ENCODE measurements at places on chromosomes 13 and 19.

- no peak for DNase-seq
Observed at GRCh38 chr13:105979131-105980011, 556.1 kb downstream of the EFNB2 start.

DNA sequence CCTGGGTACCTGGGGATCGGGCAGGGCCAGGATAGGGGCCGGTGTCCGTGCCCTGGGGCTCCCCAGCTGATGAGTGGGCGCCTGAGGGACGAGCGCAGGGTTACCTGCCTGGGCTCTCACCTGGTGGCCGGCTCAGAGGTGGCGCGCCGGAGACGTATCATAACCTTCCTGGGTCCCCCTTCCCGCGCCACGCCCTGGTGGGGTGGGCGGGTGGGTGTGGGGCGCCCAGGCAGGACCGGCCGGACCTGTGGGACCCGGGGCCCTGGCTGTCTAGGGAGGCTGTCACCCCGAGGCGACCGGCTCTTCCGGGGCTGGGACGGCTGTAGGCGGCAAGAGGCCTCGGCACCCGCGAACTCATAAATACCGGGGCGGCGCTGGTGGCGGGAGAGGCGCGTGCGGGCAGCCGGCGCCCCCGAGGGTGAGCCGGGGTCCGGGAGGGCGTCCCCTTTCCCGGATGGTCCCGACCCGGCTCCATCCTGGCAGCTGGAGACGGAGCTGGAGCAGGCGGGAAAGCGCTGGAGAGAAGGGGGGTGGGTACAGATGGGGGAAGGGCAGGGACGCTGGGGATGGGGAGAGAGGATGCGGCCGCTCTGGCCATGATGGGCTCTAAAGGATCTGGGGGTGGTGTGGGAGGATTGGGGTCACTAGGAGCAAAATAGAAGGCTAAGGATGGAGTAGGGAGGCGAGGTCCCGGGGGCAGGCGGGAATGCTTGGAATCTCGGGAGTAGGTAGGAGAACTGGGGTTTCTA is at the start of gene ACP7:
ACP7 (plus strand) TSS at position 386 of the 749 bp plus-strand sequence. CDS start 902 bp downstream, outside the sequence.
- DNase-seq = no peak

DNA sequence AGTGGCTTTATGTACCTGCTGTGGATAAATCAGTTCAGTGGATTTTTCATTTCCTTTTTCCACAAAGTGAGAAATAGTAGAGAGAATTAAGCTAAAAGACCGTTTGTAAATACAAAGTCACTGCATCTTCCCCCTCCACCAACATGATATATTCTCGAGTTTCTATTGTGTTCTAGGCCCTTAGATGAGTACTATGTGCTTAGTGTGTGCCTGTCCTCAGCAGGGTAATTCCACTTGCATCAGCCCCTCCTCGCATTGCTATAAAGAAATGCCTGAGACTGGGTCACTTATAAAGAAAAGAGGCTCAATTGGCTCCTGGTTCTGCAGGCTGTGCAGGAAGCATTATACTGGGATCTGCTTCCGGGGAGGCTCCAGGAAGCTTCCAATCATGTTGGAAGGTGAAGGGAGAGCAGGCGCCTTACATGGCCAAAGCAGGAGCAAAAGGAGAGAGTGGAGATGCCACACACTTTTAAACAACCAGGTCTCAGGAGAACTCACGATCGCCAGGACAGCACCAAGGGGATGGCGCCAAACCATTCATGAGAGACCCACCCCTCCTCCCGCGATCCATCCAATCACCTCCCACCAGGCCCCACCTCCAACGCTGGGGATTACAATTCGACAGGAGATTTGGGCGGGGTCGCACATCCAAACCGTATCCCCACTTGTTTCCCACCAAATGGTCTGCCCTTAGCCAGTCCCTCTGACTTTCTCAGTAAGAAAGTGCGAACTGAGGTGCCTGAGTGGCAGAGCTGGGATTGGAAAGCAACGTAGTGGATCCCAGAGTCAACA is 102.3 kb upstream of the ABCC4 start:
- no peak for DNase-seq

- DNase-seq = no peak
Observed at GRCh38 chr13:78960881-78961280, 301.9 kb upstream of the OBI1 start.

- DNase-seq = no peak
Observed at GRCh38 chr13:69721631-69722030, 386.0 kb upstream of the ATXN8OS start.

DNA sequence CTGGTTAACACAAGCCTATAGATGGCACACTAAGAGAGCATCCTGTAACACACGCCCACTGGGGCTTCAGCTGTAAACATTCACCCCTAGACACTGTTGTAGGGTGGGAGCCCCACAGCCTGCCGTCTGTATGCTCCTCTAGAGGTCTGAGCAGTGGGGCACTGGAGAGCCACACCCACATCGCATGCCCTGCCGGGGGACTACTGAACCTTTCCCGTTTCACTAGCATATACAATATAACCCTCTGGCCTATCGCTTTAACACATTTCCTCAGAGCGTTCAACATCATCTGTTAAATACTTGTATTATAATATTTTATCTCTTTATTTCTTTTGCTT is 73.4 kb downstream of the PCDH9 start:
- no peak for DNase-seq

GRCh38 chr13:73910733-73911132 is 223.5 kb downstream of the KLF12 start:
- DNase-seq = no peak

GRCh38 chr13:26310003-26310402 is 56.1 kb downstream of the CDK8 start:
- no peak for DNase-seq

GRCh38 chr19:28012361-28012760 is 1200.6 kb downstream of the UQCRFS1 start:
- no peak for DNase-seq

- no peak for DNase-seq
Observed at GRCh38 chr19:24069905-24070657, 16.9 kb upstream of the ZNF254 start.

- DNase-seq = no peak
Observed at GRCh38 chr19:55325172-55325571, at the start of gene TMEM150B. TSS of gene TMEM150B (minus strand) at chr19:55325341. CDS start at chr19:55321036, 4,305 bp downstream.

GRCh38 chr13:72074663-72075062 is 207.7 kb upstream of the DACH1 start:
- DNase-seq = no peak

- no peak for DNase-seq
Observed at GRCh38 chr19:46954993-46955812, 64.4 kb upstream of the NPAS1 start.

GRCh38 chr13:91072486-91072885 is 275.0 kb upstream of the MIR17HG start:
- DNase-seq = no peak

Data from HS-27A (cell line).